SJCRH30 (cell line): ENCODE measurements at places on chromosomes 5 and 9. TPM values are rescaled to one million over a fixed set of nuclear protein-coding genes. Genes with fewer than 3 reads are reported as not detected.

The EGFLAM gene
- 0.36 and 0.58 TPM in 2 replicates for total RNA-seq

The CTNNA1 gene
- 153 and 159 TPM in 2 replicates for total RNA-seq

The PLK2 gene
- total RNA-seq: 38.8 and 41.6 TPM in 2 replicates

The IFNK gene
- total RNA-seq: not detected in 2 replicates

The GCNT4 gene
- 0.02 and 0.05 TPM in 2 replicates for total RNA-seq

DNA sequence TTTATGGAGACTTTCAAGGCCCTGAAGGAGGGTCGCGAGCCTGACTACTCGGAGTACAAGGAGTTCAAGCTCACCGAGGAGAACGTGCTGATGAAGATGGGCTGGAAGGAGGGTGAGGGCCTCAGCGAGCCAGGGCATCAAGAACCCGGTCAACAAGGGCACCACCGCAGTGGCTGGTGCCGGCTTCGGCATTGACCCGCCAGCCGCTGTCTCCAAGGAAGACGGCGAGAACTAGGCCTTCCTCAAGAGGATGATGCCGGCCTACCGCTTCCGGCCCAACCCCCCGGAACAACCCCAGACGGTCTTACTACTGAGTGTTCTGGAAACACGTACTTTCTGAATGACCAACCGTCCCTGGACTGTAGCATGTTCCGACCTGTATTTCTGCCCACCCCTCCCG is 169.2 kb downstream of the HINT1 start:
- H3K4me3 ChIP-seq: no peak overlapping the region
- H3K36me3 ChIP-seq: no peaks in the 10 kb centered on the region
- no peak for DNase-seq
- no peak overlapping the region for H3K27ac ChIP-seq
- no peaks in the 10 kb centered on the region for H3K27me3 ChIP-seq
- H3K4me1 ChIP-seq: no peaks in the 10 kb centered on the region

- H3K27me3 ChIP-seq: no peaks in the 10 kb centered on the region
- H3K27ac ChIP-seq: peak overlapping the region; percentile 73
- DNase-seq: no peak
- no peaks in the 10 kb centered on the region for H3K36me3 ChIP-seq
- peaks cover 37% of the 10 kb centered on the region for H3K4me1 ChIP-seq
- no peak overlapping the region for H3K4me3 ChIP-seq
Observed at GRCh38 chr9:22210936-22211335, 201.8 kb upstream of the CDKN2B start.

- no peak for DNase-seq
- no peaks in the 10 kb centered on the region for H3K27me3 ChIP-seq
- no peak overlapping the region for H3K27ac ChIP-seq
Observed at GRCh38 chr5:146199176-146199815, 4.1 kb upstream of the RBM27 start.

DNA sequence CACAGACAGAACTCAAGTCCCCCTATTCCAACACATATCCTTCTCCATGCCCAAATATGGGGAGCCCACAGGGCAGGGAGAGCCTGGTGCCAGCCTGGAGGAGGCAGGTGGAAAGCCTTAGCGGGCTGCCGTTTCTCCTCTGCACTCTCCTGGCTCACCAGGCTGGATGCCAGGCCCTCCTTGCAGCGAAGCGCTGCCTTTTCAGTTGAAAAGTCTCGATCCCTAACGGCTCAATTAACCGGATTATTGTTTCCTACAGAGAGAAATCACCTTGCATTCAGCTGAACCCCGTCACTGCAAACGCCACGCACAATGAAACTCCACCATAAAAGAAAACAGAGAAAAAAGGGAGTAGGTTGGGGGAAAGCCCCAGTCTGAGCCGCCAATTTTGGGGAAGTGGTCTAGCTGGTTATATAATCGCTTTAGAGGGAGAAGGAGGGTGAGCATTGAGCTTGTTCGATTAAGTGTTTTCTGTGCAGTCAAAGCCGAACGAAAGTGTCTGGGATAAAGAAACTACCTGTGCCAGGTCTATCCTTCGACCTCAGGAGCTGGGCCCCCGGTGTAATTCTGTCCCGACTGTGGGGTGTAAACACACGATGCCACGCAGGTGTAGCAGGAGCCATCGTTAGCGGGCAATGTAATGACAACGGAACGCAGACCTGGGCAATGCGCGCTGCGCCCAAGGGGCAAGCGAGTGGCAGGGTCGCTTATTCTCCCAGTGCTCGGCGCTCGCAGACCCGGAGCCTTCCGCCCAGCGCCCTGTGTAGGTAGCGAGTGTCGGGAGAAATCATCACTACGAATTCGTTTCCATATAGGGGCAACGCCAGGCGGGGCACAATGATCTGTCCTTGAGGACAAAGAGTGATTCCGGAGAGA is 3.8 kb downstream of the BARHL1 start:
- H3K27me3 ChIP-seq: no peaks in the 10 kb centered on the region
- H3K27ac ChIP-seq: no peak overlapping the region
- no peaks in the 10 kb centered on the region for H3K4me1 ChIP-seq
- no peak overlapping the region for H3K4me3 ChIP-seq
- no peaks in the 10 kb centered on the region for H3K36me3 ChIP-seq

GRCh38 chr9:128863647-128864046 is 18.1 kb downstream of the KYAT1 start:
- peak; percentile 85 for DNase-seq
- H3K36me3 ChIP-seq: no peaks in the 10 kb centered on the region
- H3K4me3 ChIP-seq: no peak overlapping the region
- no peak overlapping the region for H3K27ac ChIP-seq
- no peaks in the 10 kb centered on the region for H3K4me1 ChIP-seq
- H3K27me3 ChIP-seq: no peaks in the 10 kb centered on the region

DNA sequence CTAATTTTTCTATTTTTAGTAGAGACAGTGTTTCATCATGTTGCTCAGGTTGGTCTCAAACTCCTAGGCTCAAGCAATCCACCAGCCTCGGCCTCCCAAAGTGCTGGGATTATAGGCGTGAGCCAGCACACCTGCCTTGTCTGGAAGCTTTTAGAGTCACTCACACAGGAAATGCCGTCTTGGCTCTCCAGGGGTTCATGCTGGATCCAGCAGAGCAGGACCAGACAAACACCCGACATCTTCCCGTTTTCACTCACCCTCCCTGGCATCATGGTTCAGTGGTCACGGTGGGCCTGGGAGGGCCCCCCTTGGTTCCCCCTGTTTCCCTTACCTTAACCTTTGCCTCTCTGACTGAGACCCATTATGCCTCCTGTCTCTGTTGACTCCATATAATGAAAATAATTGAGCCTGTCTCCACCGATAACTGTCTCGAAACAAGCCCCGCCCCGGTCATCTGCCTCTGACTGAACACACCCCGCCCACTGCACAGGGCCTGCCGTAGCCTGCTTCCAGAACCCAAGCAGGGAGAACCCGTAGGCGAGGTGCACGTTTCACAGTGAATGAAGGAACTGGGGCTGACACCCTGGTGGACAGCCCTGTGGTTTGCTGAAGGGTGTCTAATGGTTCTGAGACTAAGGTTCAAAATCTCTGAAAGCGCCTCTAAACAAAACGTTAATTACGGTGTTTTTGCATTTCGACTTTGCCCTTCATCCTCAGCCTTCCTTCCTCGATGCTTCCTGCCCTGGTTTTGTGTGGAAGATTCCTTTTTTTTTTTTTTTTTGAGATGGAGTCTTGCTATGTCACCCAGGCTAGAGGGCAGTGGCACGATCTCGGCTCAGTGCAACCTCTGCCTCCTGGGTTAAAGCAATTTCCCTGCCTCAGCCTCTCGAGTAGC is 39.7 kb upstream of the SPRY4 start:
- DNase-seq: peak; percentile 73
- peak overlapping the region; percentile 55 for H3K4me3 ChIP-seq
- peak overlapping the region; percentile 46 for H3K27ac ChIP-seq
- H3K27me3 ChIP-seq: no peaks in the 10 kb centered on the region
- no peaks in the 10 kb centered on the region for H3K36me3 ChIP-seq
- H3K4me1 ChIP-seq: peaks cover 14% of the 10 kb centered on the region

- no peaks in the 10 kb centered on the region; the same call in 1 of the 2 replicates for H3K4me1 ChIP-seq
- no peak overlapping the region for H3K4me3 ChIP-seq
- no peak overlapping the region for H3K27ac ChIP-seq
- no peaks in the 10 kb centered on the region for H3K27me3 ChIP-seq
Observed at GRCh38 chr5:65923339-65923738, 3.0 kb upstream of the ERBIN start.

- H3K27ac ChIP-seq: no peak overlapping the region
- DNase-seq: no peak
- H3K4me1 ChIP-seq: no peaks in the 10 kb centered on the region
- no peak overlapping the region for H3K4me3 ChIP-seq
- no peaks in the 10 kb centered on the region for H3K36me3 ChIP-seq
Observed at GRCh38 chr9:28971881-28972280, 1398.6 kb upstream of the C9orf72 start.

- no peak for DNase-seq
- H3K4me1 ChIP-seq: no peaks in the 10 kb centered on the region
- no peaks in the 10 kb centered on the region for H3K36me3 ChIP-seq
- H3K4me3 ChIP-seq: no peak overlapping the region
Observed at GRCh38 chr5:140000332-140000731, 42.8 kb downstream of the NRG2 start.
